ENCODE measurements at places on chromosomes 12 and 14.
A peak's percentile ranks its signal among the peaks of the same experiment; 100 is the strongest.

GRCh38 chr12:27531896-27532295, 7.9 kb downstream of the PPFIBP1 start:
- no peak for DNase-seq

GRCh38 chr14:77031759-77032490, 3.4 kb upstream of the IRF2BPL start:
- no peak for DNase-seq

DNA sequence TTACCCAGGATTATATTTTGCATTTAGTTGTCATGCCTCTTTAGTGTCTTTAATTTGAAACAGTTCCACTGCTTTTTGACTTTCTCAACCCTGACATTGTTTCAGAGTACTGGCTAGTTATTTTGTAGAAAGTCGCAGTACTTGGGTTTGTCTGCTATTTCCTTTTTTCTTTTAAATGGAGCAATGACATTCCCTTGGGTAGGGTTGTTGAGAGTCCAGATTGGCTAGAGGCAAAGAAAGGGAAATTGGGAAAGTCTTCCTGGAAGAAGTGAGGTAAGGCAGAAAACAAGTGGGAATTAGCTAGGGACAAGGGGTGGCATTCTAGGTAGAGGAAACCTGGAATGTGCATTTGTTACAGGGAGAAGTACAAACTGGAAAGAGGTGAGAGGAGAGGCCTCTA, 245.9 kb downstream of the EMP1 start:
- DNase-seq: no peak

DNA sequence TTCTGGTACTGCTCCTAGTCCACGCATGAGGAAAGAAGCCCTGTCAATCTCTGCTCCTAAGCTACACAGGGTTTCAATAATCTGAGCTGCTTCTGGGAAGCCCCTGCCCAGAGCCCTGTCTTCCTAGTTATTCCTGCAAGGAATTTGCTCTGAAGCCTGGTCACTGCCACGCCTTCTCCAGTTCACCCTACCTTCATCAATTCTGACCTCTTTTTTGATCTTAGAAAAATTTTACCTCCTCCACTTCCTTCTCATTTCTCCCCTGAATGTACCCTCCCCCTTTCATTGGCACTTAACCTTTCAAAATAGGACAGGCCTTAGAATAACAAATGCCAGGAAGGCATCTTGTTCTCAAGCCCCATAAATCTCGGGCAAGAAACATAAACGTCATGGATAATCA, 14.9 kb upstream of the LRRK2 start:
- DNase-seq: no peak

- DNase-seq: no peak
These were observed 52.5 kb upstream of the VASH1 start for GRCh38 chr14:76708771-76709170.

DNA sequence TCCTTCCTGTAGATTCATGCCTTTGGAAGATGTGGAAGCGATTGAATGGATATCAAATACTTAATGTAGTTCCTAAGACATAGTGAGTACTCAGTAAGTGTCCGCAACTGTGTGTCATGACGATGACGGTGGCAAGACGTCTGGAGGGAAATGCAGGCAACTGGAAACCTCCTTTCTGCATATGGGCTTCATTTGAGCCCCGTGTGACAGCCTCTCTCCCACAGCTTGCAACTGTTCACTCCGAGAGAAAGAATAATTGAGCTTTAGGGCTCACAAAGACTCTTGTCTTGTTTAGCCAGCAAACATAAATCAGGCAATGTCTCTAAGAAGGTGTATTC, 6.9 kb downstream of the CFAP251 start:
- DNase-seq: no peak

DNA sequence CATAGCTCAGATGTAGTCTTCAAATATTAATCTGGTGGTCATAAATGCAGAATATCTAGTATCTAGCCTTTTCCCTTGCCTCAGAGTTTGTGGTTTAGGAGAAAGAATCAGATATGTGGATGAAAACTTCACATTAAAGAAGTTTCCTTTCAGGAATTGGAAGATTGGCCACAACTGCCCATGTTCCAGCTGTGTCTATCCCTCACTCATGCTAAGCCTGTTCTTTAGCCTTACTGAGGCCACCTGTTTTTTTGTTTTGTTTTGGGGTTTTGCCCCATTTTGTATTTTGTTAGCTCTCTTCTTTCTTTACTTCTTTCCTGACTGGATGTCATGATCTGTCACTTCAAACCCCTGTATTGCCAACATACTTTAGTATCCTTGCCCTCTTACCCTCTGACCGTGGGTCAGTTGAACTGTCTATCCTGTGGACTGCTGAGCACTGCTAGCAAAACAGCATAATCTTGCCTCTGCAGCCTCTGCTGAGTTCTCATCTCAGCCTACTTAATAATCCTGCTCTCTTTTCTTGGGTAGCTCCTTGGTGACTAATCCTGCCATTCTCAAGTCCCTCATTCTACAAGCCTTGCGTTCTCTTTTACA, 22.0 kb upstream of the CCT2 start:
- no peak for DNase-seq

DNA sequence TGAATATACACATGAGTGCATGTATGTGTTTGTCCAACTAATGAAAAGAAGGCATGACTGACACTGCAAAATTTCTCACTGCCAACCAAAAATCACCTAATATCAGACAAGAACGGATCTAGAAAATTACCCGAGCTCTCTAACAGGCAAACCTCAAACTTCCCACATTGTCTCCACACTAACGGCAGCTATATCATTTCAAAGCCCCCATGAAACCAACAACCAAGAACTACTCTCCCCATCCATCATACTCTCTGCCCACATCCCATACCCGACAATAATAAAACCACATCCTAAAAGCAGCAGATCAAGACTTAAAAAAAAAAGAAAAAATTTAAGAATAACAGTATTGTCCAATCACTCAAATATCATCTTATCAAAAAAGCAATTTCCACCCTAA, 227.1 kb downstream of the CEP128 start:
- no peak for DNase-seq

GRCh38 chr12:54038871-54039414, 6.1 kb downstream of the HOXC5 start:
- DNase-seq: no peak

DNA sequence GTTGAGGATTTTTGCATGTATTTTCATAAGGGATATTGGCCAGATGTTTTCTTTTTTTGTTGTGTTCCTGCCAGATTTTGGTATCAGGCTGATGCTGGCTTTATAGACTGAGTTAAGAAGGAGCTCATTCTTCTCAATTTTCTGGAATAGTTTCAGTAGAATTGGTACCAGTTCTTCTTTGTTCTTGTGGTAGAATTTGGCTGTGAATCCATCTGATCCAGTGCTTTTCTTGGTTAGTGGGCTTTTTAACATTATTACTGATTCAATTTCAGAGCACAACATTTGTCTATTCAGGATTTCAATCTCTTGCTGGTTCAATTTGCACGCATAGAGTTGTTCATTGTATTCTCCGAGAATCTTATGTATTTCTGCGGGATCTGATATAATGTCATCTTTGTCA, 136.5 kb upstream of the FOXG1 start:
- no peak for DNase-seq

DNA sequence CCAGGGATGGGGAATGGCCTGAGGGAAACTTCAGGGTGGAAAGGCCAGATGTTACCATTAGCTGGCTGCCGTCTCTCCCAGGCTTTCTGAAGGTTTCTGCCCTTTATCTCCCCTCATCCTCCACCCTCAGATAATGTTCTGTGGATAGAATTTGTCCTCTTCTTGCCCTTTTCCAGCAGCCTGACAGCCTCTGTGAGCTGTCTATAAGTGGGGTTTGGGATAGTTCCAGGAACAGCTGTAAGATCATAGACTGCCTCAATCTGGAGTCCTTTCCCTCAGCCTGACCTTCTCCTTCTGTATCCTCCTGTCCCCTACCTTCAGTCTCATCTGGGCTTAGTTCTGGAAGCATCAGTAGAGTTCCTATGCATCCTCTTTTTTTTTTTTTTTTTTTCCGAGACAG, 2.8 kb upstream of the RND1 start:
- no peak for DNase-seq

GRCh38 chr14:57833323-57833722, 32.6 kb downstream of the SLC35F4 start:
- DNase-seq: no peak

GRCh38 chr12:53950789-53951576, 3.7 kb upstream of the HOXC12 start:
- no peak for DNase-seq

GRCh38 chr14:69404883-69405282, 6.4 kb downstream of the SLC39A9 start:
- no peak for DNase-seq

DNA sequence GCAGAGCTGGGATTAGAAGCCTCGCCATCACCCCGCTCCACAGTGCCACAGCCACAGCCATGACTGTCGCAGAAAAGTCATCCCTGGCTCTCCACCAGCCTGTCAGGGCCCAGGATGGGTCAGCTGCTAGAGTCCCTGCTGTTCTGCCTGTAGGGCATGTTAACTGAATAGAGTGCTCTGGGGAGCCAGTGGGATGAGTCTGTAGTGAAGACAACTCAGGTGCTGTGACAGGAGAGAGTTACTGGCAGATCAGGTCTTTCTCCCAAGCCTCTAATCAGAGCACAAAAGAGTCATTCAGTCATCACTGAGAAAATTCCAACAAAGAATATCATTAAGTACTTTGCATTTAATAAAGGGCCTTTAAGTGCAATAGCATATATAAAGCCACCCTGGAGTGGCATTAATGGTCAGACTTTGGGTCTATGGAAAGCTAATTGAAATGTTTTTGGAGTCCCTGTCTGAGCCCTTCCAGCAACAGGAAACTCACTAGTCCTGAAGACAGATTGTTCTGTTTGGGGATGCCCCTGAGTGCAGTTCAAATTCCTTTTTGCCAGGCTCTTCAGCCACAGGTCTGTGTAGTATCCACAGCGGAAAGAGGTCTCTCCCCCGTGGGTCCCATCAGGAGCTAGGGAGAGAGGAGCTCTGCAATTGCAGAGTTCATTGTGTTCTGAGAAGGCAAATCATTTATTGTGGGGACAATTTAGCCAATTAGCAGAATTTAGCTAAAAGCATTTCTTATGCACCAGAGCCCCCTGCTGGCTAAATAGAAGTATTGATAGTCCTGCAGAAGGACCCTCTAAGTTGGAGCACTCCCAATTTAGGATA, 45.2 kb upstream of the C14orf132 start:
- no peak for DNase-seq

- DNase-seq: no peak
These were observed 1.2 kb downstream of the SRGAP1 start for GRCh38 chr12:63845726-63846125.

DNA sequence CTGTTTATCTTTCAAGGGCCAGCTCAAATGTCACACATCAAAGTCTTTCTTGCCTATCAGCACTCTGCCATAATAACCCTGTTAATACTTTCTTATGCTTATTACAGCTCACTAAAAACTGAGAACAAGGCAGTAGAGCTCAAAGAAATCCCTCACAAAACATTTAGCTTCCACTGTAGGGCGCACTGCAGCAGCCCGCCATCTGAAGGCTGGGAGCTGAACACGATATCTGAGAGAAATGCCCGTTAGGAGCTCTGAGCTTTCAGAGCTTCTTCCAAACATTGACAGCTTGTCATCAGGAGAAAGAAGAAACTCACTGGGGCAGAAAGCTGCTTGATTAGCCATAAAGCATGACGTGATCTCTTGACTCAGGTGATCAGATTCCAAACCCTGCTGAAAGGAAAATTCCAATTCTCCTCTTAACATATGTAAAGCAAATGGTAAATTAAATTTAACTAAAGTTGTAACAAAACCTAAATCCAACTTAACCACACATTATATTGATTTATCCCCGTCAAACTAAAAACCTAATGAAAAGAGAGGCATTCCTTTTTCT, 175.7 kb downstream of the C12orf50 start:
- DNase-seq: no peak

GRCh38 chr14:55103971-55104954, 24.8 kb upstream of the LGALS3 start:
- DNase-seq: no peak

GRCh38 chr14:104637546-104638003, 33.0 kb upstream of the TMEM179 start:
- no peak for DNase-seq

GRCh38 chr14:72401632-72402376, 469.6 kb downstream of the RGS6 start:
- no peak for DNase-seq

GRCh38 chr14:68511129-68512047, 281.5 kb downstream of the ZFP36L1 start:
- DNase-seq: no peak

DNA sequence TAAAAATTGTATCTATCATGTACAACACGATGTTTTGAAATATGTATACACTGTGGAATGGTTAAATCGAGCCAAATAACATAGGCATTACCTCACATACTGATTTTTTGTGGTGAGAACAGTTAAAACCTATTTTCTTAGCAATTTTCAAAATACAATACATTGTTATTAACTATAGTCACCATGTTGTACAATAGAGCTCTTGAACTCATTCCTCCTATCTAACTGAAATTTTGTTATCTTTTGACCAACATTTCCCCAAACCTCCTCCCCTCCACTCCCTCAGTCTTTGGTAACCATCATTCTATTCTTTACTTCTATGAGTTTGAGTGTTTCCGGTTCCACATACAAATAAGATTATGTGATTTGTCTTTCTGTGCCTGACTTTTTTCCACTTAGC, 6.8 kb upstream of the SLC38A2 start:
- DNase-seq: no peak

DNA sequence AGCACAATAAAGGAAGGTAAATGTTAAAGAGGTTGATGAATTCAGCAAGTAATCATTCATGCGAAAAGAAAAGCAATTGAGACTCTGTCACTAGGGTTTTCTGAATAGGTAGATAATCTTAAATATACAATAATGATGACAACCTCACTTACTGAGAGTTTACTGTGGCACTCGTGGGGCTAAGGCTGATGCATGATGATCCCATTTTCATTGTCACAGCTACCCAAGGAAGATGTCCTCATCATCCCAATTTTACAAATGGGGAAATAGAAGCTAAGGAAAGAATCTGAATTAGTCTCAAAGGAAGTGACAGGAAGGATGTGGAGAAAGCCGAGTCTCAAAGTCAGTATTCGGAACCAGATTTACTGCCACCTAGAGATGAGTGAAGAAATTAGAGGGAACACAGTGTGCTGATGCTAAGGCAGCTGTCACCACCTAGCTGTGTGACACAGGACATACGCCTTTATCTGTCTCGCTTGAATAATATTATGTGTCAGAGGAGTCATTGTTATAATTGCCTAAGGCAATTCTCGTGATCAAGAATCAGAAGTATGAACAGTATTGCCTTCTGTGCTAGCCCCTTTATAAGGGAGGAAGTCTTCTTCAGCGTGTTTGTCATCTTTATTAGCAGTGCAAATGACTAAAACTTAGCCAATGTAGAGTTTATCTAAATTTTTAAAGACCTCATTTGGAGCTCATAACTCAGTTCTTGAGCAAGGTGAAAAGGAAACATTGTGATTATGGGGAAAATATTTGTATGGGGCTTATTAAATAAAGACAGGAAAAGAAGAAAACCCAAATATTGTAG, 63.2 kb downstream of the ERGIC2 start:
- peak; percentile 25 for DNase-seq

Measured in activated naive CD4-positive, alpha-beta T cell treated with anti-CD3 and anti-CD28 coated beads, Interleukin-2, amount 50 U/mL, for 16 hours (primary cell).